D721Med (cell line): ENCODE measurements at places on chromosomes 1 and 21.

- DNase-seq, result peak; percentile 97
Measured at GRCh38 chr21:33025489-33026442, at the start of gene OLIG2. Gene OLIG2 (plus strand): TSS chr21:33025935. CDS start chr21:33026863, 928 bp downstream.

DNA sequence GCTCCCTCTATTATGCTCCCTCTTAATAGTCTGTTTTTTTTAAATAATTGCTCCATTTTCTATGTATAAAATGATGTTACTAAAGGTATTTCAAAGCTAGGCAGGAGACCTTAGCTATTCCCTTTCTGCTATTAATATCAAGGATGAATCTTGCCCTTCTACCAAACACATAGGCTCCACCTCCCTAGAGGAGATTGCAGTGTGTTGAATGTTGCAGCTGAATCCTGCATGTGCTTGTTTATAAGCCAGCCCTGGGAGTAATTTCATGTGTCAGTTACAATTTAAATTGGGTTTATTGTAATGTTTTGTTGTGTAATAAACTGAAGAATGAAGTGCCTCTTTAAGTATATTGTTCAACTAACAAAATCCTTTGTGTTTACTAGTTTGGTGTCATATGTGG lies 66.0 kb downstream of the TMEM200B start:
- DNase-seq, result no peak

GRCh38 chr1:220516014-220516721 lies 11.8 kb upstream of the MARK1 start:
- no peak for DNase-seq

GRCh38 chr1:12467570-12468286 lies 150.3 kb downstream of the DHRS3 start:
- no peak for DNase-seq

- DNase-seq, result no peak
Measured at GRCh38 chr1:91505086-91505485, 4.4 kb downstream of the CDC7 start.

DNA sequence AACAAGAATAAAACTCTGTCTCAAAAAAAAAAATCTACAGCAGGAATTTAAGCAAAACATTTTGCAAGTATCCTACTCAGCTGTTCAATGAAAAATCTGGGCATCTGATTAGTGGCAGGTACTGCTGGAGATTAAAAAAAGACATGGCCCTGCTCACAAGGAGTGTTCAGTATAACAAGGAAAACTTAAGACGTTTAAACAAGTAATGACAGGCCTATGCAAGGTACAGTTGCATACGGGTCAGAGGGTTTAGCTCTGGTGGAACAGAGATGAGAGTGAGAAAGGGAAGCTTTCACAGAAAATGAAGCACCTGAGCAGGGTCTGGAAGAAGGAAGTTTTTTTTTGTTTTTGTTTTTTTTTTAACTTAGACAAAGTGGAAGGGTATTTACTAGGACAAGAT lies 23.0 kb downstream of the SNRNP40 start:
- DNase-seq, result no peak

DNA sequence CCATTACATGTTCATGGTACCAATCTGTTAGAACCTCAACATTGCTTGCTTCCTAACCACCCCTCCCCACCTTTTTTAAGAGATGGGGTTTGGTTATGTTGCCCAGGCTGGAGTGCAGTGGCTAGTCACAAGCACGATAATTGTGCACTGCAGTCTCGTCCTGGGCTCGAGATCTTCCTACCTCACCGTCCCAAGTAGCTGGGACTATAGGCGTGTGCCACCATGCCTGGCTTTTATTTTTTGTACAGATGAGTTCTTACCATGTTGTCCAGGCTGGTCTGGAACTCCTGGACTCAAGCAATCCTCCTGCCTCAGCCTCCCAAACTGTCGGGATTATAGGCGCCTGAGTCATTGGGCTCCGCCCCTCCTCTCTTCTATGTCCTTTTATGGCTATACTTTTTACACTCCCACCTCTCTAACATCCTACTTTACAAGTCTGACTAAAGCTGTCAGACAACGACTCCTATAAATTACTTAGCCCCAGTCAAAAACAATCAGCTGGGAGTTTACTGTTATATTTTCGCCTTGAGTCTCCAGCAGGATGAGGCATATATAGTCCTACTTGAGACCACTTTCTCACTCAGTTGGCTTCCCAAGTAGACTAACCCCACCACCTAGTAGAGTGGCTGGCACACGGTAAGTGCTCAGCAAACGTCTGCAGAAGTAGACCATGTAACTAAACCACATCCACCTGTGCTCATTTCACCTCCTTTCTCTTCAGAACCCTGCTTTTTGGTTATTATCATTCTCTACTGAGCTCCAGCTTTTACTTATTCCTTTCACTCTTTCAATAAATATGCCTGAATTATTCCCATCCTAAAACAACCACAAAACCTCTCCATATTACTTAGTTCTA lies 13.8 kb downstream of the ENSA start:
- DNase-seq, result no peak
